ENCODE measurements at places on chromosomes 1 and 21.

GRCh38 chr1:185388815-185389214 is 71.8 kb upstream of the IVNS1ABP start:
- DNase-seq, result no peak

- DNase-seq, result no peak
Observed at GRCh38 chr21:41246808-41247207, 69.8 kb upstream of the FAM3B start.

DNA sequence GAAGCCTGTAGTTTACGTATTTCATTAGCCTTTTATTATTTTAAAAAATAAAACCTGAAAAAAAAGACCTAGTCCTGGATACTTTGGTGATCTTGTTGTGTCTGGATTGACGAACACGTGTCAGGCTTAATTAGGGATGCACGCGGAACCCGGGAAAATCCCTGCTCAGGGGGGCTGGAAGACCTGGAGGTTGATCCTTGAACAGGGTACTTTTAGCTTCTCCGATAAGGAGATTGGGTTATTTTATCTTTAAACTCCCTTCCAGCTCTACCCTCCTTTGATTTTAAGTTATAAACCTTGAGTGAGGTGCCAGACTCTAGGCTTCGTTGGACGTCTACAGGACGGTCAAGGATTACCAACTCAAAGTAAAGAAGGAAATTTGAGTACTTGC is 552 bp upstream of the ZNF691 start:
- no peak for DNase-seq

- DNase-seq, result no peak
Observed at GRCh38 chr1:12479311-12479710, 138.7 kb downstream of the DHRS3 start.

DNA sequence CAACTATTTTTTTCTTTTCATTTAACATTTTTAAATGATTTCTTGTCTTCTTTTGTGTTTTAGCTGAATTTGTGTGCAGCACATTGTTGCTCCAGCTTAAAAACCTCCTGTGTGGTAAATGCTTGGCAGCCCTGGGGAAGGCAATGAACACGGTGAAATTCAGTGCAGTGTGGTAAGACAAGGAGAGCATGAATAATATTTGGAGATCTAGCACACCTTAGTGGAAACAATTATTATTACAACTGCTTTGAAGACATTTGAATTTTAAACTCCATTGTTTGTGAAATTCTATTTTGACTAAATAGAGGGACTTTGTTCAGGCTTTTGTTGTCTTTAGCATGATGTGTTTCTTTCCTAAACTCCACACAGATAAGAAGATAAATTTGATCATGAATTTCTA is 242.6 kb upstream of the CXADR start:
- DNase-seq, result no peak

DNA sequence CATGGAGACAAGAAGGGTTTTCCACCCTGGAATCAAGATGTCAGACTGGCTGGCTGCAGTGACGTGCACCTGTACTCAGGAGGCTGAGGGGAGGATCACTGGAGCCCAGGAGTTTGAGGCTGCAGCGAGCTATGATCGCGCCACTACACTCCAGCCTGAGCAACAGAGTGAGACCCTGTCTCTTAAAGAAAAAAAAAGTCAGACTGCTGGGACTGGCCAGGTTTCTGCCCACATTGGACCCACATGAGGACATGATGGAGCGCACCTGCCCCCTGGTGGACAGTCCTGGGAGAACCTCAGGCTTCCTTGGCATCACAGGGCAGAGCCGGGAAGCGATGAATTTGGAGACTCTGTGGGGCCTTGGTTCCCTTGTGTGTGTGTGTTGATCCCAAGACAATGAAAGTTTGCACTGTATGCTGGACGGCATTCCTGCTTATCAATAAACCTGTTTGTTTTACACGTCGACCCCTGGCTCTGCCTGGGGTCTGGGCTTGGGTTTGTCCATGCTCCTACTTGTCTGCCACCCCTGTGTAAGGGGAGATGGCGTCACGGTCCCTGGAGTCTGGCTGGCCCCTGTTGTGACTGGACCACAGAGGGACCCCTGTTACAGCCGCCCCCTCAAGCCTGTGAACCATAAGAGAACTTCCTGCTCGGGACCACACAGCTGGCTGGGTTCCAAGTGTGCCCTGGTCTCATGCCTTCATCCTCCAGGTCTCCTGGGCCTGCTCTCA is 20.9 kb upstream of the VPS13D start:
- peak; percentile 64 for DNase-seq

DNA sequence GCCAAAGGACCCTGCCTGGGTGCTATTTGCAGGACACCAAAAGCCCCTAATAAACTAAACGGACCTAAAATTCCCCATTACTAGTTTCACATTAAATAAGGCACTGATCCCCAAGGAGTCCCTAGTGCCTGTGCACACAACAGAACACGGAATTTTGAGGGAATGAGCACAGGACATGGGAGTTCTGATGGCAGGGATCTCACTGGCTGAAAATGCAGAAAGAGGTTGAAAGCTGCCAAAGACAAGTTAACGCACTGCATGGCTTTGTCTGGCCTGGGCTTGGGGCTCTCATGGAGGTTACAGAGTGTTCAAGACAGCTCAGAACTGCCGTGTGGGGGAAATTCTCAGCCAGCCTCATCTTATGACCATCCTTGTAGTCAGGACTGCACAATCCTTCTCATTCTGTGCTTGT is 15.6 kb upstream of the ATP1B1 start:
- DNase-seq, result no peak

Data from stimulated activated CD8-positive, alpha-beta memory T cell treated with anti-CD3 and anti-CD28 coated beads, Interleukin-12 subunit alpha, Interleukin-12 subunit beta, amount 100 ng/mL, for 4 hours (primary cell).